ENCODE measurements at places on chromosomes 1 and 21. TPM values are rescaled to one million over a fixed set of nuclear protein-coding genes. Genes with fewer than 3 reads are reported as not detected.
A peak's percentile ranks its signal among the peaks of the same experiment; 100 is the strongest.

DNA sequence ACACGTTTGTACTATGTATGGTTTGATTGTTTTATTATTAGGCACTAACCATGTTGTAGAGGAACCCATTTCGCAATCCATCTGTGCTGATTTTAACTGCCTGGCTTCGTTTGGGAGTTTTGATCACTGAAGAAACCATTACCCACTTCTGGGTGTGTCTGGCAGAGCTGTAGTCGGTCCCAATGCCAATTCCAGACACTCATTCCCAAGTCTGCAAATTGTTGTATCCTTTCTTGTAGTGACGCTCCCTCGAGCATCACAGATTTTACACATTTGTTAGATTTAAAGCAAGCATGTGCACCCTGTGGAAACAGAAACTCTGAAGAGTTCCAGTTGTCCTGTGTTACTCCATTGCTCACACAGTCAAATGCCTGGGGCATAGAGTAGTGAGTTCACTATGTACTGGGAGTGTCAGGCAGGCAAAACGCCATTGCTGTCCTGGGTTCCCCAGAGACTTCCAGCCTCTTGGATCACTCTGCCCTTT is 31.0 kb upstream of the EFCAB14 start:
- no peak for DNase-seq

DNA sequence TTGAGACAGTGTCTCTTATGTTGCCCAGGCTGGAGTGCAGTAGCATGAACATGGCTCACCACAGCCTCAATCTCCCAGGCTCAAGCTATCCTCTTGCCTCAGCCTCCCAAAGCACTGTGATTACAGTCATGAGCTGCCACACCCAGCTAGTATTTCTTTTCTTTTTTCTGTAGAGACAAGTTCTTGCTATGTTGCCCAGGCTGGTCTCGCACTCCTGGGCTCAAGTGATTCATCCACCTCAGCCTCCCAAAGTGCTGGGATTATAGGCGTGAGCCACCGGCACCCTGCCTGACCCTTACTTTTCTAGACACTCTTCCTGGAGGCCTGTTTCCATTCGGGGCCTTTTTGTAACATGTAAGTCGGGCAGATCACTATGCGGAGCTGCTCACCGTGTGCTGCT is 30.1 kb upstream of the SRP9 start:
- no peak for DNase-seq

GRCh38 chr1:36123356-36123755 is 1.7 kb downstream of the COL8A2 start:
- DNase-seq, result no peak

- peak; percentile 34 for DNase-seq
Observed at GRCh38 chr1:63547621-63548294, 24.4 kb downstream of the EFCAB7 start.

DNA sequence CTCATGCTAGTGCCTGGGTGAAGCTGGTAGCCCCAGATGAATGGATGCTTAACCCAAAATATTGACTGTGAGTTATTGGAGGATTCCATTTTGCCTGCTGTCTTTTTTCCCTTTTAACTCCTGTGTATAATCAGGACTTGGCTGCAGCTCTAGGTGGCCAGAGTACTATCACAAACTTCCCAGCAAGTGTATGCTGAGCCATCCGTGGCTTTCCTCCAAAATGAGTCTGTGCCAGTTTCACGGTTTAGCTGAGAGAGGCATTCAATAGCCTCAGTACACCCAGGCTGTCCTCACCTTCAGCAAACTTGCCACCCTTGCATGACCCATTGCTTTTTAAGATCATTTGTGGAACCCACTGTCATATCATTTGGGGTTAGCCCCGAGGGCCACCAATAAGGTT is 5.3 kb upstream of the DPT start:
- DNase-seq, result no peak

DNA sequence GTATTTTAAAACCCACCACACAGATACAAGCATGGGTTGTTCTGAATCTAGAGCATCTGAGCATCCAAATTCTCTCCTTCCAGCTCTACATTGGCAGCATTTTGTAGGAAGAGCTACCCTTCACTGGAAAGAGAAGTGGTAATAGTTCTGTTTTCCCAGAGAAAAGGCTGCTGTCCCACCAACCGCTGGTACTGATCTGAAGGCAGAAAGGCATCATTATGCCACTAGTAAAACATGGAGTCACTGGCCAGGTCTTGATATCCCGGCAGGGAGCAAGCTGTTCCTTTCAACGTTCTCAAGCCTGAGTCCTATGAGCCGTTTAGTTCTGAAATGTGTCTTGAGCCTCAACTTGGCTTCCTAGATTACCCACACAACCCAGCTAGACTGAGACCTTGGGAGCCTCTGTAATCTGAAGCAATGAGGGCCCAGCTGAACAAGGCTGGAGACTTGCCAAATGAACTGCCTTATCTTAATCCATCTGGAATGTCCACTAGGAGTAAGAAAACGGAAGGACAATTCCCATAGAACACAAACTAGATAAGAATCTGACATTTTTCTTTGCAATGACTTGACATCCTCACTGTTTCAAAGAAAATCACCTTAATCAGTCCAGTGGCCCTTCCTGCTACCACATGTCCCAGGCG is 116.8 kb downstream of the KCNH1 start:
- DNase-seq, result peak; percentile 6

DNA sequence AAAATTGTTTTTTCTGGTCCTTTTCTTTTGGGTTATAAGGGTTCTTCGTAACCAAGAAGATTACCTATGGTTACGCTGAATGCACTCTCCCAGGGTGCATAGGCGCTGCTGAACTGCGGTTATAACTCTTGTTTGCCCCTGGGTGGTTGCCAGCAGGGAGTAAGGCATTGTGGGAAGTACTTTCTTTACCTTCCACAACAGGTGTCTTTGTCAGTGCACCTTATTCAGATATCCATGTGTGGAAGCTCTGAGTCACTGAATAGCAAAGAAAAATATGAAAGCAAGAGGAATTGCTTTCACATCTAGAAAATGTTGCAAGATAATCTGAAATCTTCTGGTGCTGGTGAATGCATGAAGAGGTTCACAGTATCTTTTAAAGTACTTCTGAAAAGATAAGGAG is 124.4 kb upstream of the CACYBP start:
- no peak for DNase-seq

DNA sequence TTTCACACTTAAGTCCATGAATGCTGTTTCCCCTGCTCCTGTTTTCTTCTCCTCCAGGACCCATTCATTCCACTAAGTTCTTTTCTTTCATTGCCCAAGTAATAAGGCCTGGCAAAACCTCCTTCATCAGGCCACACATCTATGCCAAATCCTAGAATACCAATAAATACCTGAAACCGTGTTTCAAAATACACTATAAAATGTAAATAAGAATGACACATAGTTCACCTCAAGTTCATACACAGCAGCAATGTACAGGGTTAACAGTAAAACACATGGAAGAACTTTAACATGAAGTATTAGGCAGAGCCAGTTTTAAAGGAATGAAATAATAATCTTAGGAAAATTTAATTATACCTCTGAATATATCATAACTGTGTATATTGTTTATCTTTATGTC is 86.7 kb upstream of the L1TD1 start:
- no peak for DNase-seq

DNA sequence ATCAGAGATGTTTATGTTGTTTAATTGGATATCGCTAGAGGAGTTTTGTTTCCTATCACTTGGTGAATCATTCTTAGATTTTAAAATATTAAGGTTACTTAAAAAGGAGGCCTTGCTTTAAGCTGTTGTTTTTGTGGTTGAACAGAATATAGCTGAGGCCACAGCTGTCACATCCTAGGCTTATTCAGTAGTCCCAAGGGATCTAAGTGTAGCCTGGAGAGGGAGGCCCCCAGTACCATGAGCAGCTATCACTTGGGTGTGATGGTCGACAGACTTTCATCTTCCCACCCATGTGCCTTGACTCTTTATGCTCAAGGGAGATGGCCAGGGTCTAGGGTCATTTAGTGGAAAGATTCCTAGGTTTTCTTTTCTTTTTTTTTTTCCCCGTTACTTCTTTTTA is 278.7 kb downstream of the HHAT start:
- DNase-seq, result no peak

DNA sequence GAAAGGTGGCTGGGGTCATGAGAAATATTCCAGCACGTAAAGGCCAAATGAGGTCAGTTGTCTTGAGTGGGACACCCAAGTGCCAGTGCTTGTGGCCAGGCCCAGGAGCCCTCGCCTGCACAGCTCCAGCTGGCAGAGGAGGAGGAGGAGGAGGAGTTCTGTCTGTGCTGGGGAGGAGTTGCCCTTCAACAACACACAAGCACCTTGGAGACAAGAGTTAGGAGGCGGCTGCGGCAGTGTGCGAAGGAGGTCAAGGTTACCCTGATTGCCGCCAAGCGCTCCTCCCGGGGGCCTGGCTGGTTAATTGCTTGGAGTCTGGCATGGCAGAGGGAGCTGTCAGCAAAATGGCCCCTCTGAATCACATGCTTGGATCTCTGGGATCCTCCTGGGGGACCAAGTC is 45.1 kb downstream of the GRIK3 start:
- no peak for DNase-seq

DNA sequence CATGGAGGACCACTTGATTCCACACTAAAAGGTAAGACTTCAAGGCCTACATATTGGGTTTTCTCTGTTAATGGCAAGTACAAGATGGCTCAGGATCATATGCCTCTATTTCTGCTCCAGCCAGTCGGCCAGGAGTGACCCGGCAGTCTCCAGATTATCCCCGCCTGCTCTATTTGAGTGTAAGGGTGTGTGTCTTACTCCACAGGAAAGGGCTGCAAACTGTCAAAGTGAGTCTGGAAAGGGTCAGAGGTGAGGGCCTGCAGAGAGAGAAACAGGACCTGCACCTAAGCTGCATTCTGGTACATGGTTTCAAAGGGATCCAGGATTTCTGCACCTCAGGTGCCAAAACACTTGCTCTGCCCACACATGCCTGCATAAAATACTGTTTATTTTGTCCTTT is 9.2 kb downstream of the ZNF692 start:
- DNase-seq, result no peak

GRCh38 chr1:236520445-236521005 is 3.3 kb upstream of the LGALS8 start:
- DNase-seq, result no peak

DNA sequence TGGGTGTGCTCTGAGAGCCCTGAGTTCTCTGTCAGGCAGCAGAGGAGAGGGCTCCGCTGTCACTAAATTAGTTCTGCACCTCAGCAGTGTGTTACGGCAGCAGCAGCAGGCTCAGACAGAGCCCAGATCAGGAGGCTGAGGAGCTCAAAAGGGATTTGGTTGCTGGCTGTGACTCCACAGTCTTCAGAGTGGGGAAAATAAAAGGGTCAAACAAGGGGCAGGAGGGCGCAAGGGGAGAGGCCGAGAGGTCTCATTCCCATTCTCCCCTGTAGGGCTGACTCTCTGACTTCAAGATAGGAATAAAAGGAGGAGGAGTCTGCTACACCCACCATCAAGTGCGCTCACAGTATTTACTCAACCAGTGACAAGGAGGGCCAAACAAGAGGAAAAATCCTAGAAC is 9.2 kb upstream of the SLC45A3 start:
- DNase-seq, result no peak

DNA sequence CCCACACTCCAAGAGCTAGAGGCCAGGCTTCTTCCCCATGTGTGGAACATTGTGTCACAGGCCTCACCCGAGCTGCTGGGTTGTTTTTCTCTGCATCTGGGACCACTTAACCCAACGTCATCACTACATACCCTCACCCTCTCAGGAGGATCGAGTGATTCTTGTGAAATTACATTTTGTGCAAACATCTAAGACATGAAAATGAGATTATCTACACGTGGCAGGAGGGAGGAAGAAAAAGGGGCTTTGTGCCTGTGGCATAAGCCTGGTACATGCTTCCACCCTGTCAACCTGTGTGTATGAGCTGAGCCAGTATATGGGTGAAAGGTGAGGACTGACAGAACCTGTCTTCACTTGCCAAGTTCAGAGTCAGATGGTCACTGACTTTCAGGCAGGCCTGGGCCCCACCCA is 1.6 kb downstream of the CPT2 start:
- no peak for DNase-seq

GRCh38 chr1:66464802-66465201 is 69.2 kb upstream of the SGIP1 start:
- DNase-seq, result peak; percentile 99

GRCh38 chr1:231423648-231424047 is 1.6 kb upstream of the EGLN1 start:
- DNase-seq, result no peak

DNA sequence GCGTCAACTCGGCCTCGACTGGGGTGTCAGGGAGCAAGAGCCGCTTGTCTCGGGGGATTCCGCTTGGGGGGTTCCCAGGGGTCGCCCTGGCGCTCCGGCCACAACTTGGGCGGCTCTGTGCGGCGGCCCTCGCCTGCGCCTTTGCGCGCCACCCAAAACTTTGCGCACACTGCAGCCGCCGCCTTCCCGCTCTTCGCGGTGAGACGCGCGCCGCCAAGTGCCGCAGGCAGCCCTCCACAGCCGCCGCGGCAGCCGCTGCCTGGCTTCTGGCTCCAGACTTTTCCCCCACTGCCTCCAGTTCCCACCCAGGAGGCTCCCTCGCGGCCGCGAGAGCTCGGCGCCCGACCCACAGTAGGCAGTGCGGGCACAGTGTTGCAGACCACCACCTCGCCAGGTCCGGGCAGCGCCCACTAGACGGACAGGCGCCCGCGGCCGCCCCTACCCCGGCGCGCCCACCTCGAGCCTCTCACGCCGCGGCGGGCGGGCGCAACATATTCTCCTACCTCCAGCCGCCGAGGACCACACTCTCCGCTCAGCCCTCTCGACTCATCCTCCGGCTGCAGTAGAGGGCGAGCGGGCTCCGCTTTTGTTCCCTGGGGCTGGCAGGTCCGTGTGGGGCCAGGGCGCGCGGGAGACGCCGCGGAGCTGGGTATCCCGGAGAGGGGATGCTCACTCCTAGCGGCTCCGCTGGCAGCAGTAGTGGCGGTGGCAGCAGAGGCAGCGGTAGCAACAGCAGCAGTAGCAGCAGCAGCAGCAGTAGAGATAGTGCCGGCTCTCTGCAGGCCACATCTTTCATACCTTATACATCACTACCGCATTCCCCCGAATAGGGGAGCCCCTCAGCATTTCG is 296.6 kb downstream of the OMA1 start:
- DNase-seq, result peak; percentile 11

The BRINP2 gene
- not detected for total RNA-seq

The APOBEC4 gene
- total RNA-seq, result not detected

The RPTN gene
- total RNA-seq, result not detected

The OTUD3 gene
- 2.9 TPM for total RNA-seq

The LORICRIN gene
- not detected for total RNA-seq

The SLC5A9 gene
- total RNA-seq, result not detected

The SMPDL3B gene
- total RNA-seq, result not detected

The RNF223 gene
- not detected for total RNA-seq

The EPHB2 gene
- 54.7 TPM for total RNA-seq

The PLEKHA6 gene
- total RNA-seq, result 5.0 TPM

The CDC42 gene
- 609 TPM for total RNA-seq

The DNASE2B gene
- not detected for total RNA-seq

The TMEM61 gene
- total RNA-seq, result not detected
